ENCODE measurements at places on chromosomes 1 and 21.

- DNase-seq, result no peak
Observed at GRCh38 chr1:207502726-207503125, 6.8 kb downstream of the CR1 start.

DNA sequence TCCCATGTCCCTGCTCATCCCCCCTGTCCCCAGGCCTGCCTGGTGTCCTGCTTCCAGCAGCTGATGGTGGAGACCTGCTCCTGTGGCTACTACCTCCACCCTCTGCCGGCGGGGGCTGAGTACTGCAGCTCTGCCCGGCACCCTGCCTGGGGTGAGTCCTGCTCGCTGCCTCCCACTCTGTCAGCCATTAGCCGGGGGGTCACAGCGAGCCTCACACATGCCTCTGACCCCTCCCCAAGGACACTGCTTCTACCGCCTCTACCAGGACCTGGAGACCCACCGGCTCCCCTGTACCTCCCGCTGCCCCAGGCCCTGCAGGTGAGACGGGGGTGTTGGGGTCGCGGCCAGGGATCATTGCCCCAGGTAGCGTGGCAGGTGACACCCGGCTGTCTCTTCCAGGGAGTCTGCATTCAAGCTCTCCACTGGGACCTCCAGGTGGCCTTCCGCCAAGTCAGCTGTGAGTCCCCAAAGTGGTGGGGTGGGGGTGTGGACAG is 10.0 kb downstream of the SCNN1D start:
- DNase-seq, result peak; percentile 52

GRCh38 chr1:229537894-229538293 is 20.6 kb downstream of the ABCB10 start:
- DNase-seq, result no peak

- DNase-seq, result peak; percentile 64
Observed at GRCh38 chr1:215669806-215670491, 102.8 kb downstream of the KCTD3 start.

DNA sequence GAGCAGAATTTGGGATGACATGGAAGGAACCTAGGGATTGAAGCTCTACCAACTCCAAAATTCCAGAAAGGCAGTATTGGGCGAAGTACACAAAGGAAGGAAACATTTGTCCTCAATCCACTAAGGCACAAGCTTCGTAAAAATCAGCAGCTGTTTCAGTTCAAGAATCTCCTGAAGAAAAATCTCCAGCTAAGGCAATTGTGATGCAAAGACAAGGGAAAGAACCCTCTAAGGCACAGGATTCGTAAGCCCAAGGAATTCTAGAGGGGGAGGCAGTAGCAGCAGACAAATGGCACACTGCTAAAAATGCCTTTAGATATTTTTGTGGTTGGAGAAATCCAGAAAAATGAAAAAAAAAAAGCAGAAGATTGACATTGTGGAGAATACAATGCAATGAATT is 64.5 kb upstream of the PLPPR5 start:
- DNase-seq, result no peak

DNA sequence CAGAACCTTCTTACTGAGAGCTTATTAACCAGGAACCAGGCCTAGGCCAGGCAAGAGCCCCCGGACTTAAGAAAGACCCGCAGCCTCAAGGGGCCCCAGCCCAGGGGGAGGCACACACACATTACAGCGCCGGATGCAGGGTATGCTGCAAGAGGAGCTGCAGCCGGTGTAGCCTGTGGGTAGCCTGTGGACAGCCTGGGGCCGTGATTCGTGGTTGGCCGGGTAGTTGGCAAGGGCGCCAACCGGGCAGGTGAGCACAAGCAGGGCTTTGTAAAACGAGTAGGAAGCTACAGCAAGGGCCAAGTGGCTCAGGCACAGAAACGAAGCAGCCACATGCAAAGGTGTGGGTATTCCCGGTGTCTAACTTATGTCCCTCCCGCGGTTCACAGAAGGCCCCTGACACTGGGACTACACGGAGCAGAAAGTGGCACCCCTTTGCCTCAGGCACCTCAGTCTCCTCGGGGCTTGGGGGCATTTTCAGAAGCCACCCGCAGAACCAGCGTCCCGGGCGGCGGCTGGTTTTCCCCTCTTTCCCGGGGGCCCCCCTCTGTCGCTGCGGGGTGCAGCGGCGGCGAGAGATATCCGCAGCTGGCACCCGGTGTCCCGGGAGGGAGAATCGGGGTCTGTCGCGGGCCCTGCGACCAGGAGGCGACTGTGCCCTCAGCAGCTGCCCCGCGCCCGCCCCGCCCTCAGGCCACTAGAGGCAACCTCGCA is 40.8 kb downstream of the KIAA1614 start:
- DNase-seq, result no peak

- peak; percentile 77 for DNase-seq
Observed at GRCh38 chr1:37474697-37475379, 458 bp downstream of the ZC3H12A start.

DNA sequence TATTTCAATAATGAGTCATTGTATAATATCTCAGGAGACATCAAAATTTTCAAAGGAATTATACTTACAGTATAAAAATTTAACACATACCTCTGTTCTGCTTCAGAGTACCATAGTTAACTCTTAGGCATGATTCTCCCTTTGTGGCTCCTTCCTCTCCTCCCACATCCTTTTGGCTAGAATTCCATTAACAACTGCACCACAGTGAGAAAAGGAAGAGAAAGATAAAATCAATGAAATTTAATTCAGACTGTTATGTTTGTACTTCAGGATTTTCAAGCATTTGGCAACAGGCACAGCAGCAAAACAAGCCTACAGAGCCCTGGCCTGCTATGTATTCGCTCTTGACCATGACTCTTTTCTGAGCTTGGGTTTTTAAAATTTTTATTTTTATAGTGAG is 57.2 kb upstream of the SGIP1 start:
- DNase-seq, result peak; percentile 61

Measured in adipocyte (in vitro differentiated cells).